GM23248 (cell line): ENCODE measurements at places on chromosomes 6 and 20. TPM values are rescaled to one million over a fixed set of nuclear protein-coding genes. Genes with fewer than 3 reads are reported as not detected.

DNA sequence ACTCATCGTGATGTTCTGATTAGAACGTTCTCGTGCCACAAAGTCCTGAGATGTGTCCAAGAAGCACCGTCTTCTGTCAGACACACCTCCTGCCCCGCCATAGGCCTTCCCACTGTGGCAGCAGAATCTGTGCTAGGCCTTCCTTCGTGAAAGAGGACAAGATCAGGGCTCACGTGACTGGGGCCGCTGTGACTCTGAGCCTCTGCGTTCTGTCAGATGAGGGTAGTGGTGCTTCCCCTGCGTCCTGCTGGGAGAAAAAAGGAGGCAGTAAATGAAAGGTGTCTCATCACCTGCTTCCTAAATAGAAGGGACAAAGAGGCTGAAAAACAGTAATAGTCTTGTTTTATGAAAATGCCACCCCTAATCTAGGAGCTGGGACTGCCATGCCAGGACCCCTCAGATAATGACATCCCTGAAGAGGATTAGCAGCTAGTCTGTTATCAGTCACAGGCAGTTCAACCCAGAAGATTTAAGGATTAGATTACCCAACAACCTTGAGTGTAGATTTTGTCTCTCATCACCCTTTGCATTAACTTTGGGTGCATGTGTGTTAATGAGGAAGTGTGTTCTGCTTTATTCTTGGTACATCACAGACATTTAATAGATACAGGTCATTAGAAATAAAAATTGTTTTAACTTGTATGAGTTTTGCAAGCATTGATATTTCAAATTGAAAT is 4.1 kb downstream of the DNAJC5 start:
- no peak for DNase-seq

GRCh38 chr6:116287689-116288282 is 8.1 kb upstream of the TSPYL1 start:
- peak; percentile 72 for DNase-seq

DNA sequence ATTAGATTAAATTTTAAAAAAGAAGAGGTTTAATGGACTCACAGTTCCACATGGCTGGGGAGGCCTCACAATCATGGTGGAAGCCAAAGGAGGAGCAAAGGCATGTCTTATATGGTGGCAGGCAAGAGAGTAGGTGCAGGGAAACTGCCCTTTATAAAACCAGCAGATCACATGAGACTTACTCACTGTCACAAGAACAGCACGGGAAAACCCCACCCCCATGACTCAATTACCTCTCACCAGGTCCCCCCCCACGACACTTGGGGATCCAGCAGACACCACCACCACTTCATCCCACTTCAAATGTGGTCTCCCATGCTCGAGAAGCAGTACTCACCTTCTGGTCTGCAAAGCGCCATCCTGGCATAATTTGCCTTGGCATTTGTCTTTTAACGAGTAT is 24.6 kb downstream of the MTFR2 start:
- DNase-seq, result peak; percentile 33

GRCh38 chr6:138115877-138116660 is 8.8 kb upstream of the PERP start:
- DNase-seq, result peak; percentile 90

DNA sequence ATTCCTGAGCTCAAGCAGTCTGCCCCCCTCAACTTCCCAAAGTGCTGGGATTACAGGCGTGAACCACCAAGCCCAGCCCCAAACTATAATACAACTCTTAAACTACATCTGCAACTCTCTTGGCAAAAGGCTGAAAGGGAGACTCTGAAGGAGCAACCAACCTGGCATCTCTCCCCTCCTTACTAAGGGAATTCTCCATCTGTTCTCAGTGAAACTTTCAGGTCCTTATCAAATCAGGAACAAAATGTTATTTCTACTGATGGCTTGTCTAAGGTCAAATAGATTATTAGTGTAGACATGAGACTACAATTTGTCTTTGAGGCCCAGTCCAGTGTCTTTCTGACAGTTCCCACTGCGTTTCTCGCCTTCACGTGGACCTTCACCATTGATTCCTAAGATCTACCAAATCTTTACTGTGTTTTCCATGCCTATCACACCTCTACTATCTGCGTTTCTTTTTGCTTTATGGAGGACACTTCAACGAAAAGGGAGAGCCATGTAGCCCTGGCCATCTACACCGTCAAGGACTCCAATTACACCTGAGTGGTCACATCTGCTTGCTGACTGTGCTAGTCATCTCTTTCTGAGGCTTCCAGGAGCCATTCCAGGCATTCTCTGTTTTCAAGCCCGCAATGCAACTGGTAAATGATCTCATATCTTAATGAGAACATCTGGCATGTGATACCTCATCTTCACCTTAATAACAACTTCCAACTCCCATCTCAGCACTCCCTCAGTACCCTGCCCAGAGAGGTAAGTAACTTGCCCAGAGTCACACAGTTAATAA is 405.7 kb upstream of the CITED2 start:
- DNase-seq, result no peak

GRCh38 chr20:62232194-62232593 is 6.1 kb upstream of the OSBPL2 start:
- no peak for DNase-seq

NMBR gene
- polyA plus RNA-seq, result not detected in 2 replicates

GGTLC1 gene
- polyA plus RNA-seq, result not detected in 2 replicates
